Iris pigment epithelial cell (primary cell): ENCODE measurements at places on chromosomes 16 and 17.

- DNase-seq: no peak
These were observed at the start of gene SRL for GRCh38 chr16:4241928-4242283. TSS of gene SRL (minus strand) at chr16:4242080. CDS start at chr16:4242067, 13 bp downstream.

DNA sequence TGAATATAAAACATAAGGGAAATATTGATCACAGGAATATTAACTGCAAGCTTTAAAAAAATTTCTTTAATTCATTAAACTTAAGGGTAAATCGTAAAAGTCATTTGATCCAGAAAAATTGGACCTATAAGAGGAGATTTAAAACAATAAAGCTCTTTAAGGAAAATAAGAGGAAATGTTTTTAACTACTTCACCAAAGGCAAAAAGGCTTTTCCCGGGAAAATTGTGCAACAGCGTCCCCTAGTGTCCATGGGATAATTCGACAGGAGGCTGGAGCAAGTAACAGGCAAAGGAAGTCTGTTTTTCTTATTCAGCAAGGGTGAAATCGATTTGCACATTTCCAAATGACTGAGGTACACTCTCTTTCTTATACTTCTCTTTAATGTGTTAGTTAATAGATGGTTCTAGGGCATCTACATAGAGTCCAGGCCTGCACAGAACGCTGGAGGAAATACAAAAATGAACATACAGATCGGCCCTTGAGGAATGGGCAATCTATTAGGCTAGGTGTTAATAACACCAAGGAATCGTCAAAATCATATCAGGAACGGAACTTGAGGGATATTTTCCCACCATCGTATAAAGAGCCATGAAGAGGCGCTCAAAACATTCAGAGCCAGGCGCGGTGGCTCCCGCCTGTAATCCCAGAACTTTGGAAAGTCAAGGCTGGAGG, 61.4 kb downstream of the ZNF18 start:
- peak; percentile 27 for DNase-seq

DNA sequence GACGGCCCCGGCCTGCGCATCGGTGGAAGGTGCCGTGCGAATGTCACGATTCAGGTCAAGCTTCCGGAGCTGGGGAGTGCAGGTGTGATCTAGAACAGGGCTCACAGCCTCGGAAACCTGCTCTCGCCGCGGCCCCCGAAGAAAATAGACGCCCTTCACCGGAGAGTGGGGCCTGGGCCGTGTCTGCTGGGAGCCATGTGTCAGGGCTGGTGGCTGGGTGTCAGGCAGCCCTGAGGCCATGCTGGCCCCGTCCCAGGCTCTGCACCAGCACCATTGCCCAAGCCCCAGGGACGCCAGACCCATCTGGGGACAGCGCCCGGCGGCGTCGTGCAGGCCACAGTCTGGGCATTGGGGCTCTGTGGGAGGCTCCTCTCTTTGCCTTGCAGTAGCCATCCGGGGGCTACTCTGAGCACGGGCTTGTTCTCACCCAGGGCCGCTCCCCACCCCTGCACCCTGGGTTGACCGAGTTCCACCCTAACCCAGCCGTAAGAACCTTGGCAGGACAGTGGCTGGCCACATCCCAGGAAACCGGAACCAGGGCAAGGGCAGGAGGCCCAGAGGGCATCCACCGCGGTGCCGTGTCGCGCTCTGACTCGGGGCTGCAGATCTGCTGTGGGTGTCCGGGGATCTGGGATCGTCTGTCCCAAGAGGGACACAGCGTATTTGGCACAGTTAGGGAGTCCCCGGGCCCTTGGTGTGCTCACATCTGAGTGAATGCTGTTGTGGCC, 5.3 kb upstream of the NUDT16L1 start:
- DNase-seq: no peak

- DNase-seq: no peak
These were observed at the start of gene PERCC1 for GRCh38 chr16:1430759-1431496. TSS of gene PERCC1 (plus strand) at chr16:1431078. CDS start at chr16:1432594, 1,516 bp downstream.

- DNase-seq: no peak
These were observed 17.1 kb upstream of the ATP6V0A1 start for GRCh38 chr17:42441371-42442195.

- DNase-seq: peak; percentile 17
These were observed 23.9 kb downstream of the PHB1 start for GRCh38 chr17:49390548-49391324.

- peak; percentile 62 for DNase-seq
These were observed 126.0 kb upstream of the SDK2 start for GRCh38 chr17:73770115-73770848.

DNA sequence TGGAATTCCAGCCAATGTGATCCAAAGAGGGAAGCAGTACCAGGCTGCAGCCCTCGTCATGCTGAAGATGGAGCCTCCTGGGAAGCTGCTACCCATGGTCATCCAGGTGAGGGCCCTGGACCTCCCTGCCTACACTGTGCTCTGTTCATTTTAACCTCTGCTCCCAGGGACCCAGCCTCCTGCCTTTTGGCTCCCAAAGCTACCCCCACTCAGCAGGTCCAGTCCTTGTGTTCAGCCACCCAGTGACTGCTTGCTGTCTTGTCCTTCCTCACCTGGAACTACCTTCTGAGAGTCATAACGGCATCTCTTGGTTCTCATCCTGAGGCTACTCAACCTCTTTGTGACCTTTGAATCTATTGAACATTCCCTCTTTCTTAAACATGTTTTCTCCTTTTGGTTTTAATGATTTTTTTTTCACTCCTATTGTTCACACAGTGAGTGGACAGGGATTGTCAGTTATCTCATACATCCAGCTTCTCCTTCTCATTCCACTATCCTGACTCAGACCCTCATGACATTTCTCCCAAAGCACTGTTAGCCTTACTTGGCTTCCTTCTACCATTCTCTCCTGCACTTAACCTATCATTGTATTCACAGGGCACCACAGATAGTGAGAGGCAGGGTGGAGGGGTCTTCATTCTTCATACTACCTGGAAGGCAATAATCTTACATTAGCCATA, 53.3 kb downstream of the GOSR1 start:
- DNase-seq: peak; percentile 56

DNA sequence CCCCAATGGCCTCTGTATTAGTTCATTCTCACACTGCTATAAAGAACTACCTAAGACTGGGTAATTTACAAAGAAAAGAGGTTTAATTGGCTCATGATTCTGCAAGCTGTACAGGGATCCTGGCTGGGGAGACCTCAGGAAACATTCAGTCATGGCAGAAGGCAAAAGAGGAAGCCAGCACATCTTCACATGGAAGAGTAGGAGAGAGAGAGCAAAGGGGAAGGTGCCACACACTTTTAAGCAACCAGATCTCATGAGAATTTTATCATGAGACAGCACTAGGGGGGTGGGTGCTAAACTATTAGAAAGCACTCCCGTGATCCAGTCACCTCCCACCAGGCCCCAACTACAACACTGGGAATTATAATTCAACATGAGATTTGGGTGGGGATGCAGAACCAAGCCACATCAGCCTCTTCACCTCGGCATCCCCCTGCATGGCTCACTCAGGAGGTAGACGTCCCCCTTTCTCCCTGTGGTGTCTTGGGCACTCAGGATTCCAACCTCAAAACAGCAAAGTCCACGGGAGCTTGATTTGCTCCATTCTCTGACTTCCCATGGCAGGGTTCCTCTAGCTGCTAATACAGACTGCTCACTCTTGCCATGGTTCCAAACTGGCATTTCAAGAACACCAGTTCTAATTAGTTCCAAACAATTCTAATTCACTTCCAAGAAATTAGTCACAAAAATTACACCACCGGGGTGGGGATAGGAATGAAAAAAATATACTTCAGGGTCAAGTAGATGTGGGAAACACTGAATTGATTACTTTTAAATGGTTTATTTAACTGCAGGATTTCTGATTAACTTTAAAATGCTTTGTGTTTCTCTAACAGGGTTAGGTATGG, 203.8 kb upstream of the HSBP1 start:
- DNase-seq: no peak

GRCh38 chr17:30134551-30134950, 17.9 kb downstream of the NSRP1 start:
- DNase-seq: no peak

- no peak for DNase-seq
These were observed 44.7 kb downstream of the METRNL start for GRCh38 chr17:83123896-83124801.
